ENCODE measurements at places on chromosomes 13 and 19.

DNA sequence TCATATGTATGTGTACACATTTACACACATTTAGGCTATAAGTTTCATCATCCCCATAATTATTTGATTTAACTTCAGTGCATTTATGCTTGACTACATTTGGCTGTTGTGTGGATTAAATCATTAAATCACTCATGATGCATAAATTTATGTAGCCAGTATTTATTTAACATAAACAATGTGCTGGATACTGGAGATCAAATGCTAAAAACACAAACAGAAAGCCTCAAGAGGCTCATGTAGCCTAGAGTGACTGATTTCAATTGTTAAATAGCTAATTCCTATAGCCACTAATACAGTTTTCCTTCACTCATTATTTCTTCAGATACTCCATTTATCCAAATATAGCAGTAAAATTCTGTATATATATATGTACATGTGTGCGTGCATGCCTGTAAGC, 376.0 kb downstream of the DACH1 start:
- DNase-seq: no peak

- peak; percentile 15 for DNase-seq
These were observed at the start of gene TNFSF13B for GRCh38 chr13:108269601-108270328. TNFSF13B (plus strand) TSS chr13:108269718; CDS start chr13:108269896, 178 bp downstream.

DNA sequence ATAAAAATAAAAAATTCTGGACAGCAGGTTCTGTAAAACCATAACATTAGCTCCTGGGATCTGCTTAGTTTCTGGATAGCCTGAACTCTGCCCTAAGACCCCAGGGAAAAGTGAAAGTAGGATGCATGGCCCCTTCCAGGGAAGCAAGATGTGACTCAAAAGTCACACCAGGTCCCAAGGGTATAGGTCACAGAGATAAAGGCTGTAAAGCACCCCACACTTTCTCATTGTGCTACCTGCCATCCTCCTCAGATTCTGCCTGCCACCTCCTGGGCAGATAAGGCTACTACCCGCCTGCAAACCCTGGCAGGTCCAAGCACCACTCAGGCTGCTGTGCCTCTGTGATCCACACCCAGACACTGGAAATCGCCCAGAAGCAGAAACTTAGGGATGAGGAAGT, 20.6 kb downstream of the FFAR2 start:
- no peak for DNase-seq

DNA sequence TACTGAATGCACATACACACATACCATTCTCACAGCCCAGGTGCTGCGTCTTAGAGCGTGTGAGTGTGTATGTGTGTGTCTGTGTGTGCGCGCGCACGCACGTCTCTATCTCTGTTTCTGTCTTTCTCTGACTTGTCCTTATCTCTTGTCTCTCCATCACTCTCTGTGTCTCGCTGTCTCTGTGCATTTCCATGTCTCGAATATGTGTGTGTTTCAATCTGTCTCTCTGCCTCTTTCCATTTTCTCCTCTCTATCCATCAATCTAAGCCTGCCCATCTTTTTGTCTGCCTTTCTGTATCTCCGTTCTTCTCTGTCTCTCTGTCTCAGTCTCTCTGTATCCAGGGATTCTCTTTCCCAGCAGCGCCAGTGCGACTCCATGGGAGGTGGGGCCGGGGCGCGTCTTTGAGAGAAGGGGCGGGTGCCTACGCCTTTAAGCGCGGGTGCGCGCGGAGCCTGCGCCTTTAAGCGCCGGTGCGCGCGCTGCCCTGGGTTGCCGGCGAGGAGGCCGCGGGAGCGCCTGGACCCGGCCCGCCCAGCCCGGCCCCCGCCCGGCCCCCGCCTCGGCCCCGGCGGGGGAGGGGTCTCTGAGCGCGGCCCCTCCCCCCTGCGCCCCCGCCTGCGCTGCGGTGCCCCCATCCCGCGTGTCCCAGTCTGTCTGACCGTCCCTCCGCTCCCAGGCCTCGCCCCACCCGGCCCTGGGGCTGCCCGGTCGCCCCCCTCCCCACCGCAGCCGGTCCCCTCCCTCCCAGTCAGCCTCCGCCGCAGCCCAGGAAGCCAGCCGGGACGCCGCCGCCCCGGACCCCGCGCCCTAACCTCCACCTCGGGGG, at the start of gene LRFN3:
Gene LRFN3 (plus strand): TSS at position 464 of the 827 bp plus-strand sequence. CDS start 3,052 bp downstream, outside the sequence.
- peak; percentile 39 for DNase-seq

GRCh38 chr13:66367356-66367755, 862.8 kb downstream of the PCDH9 start:
- no peak for DNase-seq

- no peak for DNase-seq
These were observed 90.8 kb upstream of the SERTM1 start for GRCh38 chr13:36582977-36583376.

GRCh38 chr13:92143766-92144165, 745.3 kb downstream of the GPC5 start:
- no peak for DNase-seq

DNA sequence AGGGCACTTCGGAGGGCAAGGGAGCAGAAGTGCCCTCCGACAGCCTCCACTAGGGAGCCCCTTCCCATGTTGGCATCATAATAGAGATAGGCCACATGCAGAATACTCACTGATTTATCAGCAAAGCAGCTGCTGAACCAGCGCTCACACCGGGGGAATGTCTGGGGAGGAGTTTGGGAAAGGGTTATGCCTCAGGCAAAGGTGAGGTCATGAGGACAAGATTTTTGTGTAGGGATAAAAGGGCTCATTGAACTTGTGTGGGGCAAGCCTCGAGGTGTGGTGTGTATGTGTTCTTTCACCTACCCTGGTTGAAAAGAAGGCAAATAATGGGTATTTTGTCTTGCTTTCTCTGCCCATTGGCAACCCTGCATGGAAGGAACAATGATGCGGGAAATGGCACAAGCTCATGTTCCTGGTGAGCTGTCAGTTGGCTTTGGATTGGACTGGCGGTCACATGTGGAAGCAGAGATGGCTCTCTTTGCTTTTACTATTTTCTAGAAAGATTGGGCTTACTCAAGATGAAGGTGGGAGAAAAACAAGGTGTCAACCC, 39.1 kb upstream of the SLC7A9 start:
- no peak for DNase-seq

- no peak for DNase-seq
These were observed 4.0 kb upstream of the ZNF8 start for GRCh38 chr19:58274771-58275201.

DNA sequence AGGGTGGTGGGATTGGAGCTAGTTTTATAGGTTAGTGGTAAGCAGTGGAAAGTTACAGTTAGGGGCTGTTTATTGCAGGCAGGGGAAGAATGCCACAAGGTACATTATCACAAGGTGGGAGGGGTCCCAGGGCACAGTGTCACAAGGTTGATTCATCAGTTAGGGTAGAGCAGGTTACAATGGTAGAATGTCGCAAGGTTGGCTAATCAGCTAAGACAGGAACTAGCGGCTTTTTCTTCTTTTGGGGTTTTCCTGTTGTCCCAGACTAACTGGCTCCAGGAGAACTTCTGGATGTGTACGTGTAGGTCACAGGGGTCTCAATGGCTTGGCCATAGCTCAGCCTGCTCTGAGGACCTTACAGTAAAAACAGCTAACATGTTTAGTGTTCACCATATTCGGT, 1221.1 kb downstream of the SLITRK1 start:
- DNase-seq: no peak

- no peak for DNase-seq
These were observed 40.8 kb upstream of the CEACAM21 start for GRCh38 chr19:41535029-41535622.

GRCh38 chr19:54298357-54299125, 14.4 kb downstream of the LILRA5 start:
- no peak for DNase-seq

GRCh38 chr13:109945206-109945960, 159.0 kb upstream of the IRS2 start:
- DNase-seq: no peak

DNA sequence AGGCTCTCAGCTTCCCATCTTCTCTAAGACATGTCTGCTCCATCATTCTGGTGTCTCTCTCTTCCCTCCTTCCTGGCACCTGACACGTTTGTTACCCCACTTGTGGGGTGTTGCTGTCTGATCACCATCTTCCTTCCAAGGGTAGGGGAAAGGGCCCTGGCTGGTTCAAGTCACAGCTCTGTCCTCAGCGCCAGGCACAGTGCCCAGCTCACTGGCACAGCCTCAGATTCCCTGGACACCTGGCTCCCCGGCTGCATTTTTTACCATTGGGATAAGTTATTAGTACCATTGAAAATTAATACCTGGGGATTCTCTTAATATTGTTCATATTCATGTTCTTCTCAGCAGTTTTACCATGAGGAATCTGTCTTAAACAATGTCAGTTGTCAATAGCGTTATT, 50.8 kb upstream of the LDLR start:
- DNase-seq: no peak

DNA sequence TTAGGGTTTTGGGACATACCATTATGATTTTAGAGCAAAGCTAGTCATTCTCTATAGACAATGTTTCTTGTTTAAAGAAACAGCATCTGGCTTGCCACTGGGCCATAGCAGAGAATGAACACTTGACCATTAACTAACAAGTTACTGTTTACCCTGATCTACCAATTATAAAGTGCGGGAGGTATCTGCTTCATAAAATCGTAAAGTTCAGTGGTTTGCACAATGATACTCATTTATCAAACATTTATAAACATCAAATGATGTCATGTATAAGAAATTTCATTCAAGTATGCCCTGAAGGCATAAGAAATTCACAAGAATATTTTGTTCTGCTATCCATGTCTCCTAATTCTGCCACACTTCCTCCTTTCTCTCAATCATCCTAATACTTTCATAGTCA, 139.2 kb downstream of the PCDH20 start:
- DNase-seq: no peak

- DNase-seq: no peak
These were observed 89.4 kb downstream of the STK24 start for GRCh38 chr13:98487522-98487921.

- DNase-seq: no peak
These were observed 1410.1 kb upstream of the ATXN8OS start for GRCh38 chr13:68697551-68697950.

DNA sequence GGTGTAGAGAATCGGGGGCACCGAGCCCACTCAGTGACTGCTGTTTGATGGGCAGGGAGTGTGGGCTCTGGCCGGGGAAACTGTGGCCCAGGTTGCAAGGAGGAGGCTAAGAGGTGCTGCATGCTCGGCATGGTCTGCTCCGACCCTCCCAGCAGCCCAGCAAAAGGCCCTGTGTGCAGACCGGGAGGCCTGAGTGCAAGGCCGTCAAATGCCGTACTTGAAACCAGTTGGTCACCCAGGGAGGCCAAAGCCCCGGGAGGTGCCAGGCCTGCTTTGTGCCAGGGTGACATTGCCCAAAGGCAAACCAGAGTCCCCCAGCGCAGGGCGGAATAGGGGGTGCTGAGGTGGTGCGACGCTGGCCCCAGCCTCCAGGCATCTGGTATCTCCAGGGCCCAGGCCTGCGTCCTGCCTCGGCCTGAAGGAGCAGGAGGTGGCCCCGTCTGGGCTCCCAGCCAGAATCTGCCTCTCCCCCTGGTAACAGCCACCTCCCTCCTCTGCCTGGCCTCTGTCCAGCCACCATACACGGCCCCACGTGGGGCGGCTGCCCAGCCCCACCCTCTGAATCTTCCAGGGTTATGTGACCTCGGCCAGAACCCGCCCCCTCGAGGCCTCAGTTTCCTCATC, 4.0 kb downstream of the PIK3R2 start:
- DNase-seq: no peak

DNA sequence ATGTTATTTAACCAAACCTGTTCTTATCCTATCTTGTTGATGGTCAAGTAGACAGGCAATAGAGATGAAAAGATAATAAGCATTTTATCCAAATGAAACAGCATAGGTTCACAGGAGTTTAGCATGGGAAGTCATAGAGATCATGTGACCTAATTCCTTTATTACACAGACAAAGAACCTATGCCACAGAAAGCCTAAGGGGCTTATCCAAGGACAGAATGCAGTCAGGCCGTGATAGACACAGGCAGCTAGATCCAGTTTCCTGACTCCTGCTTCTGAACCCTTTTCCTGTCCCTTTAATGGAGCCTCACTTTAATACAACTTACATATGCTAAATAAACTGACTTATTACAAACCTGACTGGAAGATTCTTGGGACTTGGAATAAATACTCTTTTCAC, 532.1 kb downstream of the IRS2 start:
- no peak for DNase-seq

DNA sequence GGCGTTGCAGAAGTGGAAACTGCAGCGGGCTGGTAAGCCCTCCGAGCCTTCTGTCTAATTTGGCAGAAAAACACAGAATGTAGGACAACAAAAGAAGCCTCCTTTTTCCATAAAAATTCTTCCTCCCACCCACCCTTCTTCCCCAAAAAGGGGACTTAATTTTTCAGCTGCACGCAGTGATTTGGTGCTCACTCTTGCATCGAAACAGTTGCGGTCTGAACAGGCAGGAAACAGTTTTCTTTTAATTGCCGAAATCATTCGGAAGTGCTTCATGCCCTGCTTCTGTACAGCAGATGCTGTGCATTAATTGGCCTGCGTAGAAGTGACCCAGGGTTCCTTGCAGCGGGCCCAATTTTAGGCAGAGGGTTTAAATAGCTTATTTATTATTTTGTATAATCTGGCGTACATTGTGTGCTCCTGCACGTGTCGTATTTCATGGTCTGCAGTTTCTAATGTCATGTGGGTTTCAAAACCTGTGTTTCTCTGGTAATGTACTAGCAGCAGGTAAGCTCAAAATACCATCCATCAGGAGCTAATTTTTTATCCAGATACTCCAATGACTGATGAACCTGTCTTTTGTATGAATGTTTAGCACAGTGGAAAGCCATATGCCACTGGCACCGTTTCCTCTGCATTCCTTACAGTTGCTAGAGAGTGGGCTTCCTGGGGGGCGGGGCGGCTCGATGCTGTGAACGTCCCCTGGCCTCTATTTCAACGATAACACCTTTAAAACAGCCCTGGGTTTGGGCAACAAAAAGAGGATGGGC, 66.6 kb downstream of the GGACT start:
- no peak for DNase-seq

- no peak for DNase-seq
These were observed 244.2 kb upstream of the ZNF507 start for GRCh38 chr19:32101206-32101605.

GRCh38 chr13:28609926-28610325, 49.0 kb upstream of the POMP start:
- no peak for DNase-seq

DNA sequence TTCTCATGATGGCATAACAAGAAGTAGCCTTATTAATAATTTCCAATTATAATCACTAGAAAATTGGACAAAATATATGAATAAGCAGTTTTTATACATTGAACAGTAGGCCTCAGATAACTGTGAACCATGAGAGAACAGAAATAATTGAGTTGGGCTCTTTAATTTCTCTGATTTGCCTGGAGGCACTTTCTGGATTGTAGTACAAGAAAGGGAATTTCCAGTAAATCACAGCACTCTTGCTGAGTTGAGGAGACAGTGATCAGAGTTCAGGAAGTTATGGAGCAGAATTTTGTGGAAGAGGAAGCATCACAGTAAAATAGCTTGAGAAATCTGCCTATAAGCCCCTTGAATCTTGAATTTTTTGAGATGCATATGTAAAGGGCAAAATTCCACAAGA, 216.2 kb downstream of the MAB21L1 start:
- no peak for DNase-seq

GRCh38 chr13:39034085-39034484, 3.8 kb downstream of the PROSER1 start:
- DNase-seq: no peak

GRCh38 chr19:7871437-7872305, 2.5 kb downstream of the PRR36 start:
- DNase-seq: peak; percentile 66

Measured in activated CD4-positive, alpha-beta T cell treated with anti-CD3 and anti-CD28 coated beads for 24 hours (primary cell).